ENCODE measurements at places on chromosomes 4 and X. TPM values are rescaled to one million over a fixed set of nuclear protein-coding genes. Genes with fewer than 3 reads are reported as not detected.

Gene KLF3
- total RNA-seq: 20.7 TPM

Gene SPANXA1
- total RNA-seq: not detected

Gene EGF
- 33.7 TPM for total RNA-seq

Gene SPANXA2
- not detected for total RNA-seq

Gene PPBP
- total RNA-seq: not detected

Gene NOX1
- not detected for total RNA-seq

Gene FAM241A
- total RNA-seq: 0.23 TPM

Gene TCP11X1
- total RNA-seq: not detected

Gene ERCC6L
- 12.1 TPM for total RNA-seq

Gene GPRIN3
- total RNA-seq: 2.3 TPM

Gene CT45A3
- total RNA-seq: not detected

Gene HUWE1
- total RNA-seq: 325 TPM

Gene CLCN4
- 3.7 TPM for total RNA-seq

Gene PNCK
- total RNA-seq: 12.9 TPM

- DNase-seq: no peak
Observed at GRCh38 chrX:153361781-153362397, 27.9 kb downstream of the ZNF275 start.

GRCh38 chr4:168221301-168221700 lies 97.3 kb downstream of the DDX60 start:
- no peak for DNase-seq

DNA sequence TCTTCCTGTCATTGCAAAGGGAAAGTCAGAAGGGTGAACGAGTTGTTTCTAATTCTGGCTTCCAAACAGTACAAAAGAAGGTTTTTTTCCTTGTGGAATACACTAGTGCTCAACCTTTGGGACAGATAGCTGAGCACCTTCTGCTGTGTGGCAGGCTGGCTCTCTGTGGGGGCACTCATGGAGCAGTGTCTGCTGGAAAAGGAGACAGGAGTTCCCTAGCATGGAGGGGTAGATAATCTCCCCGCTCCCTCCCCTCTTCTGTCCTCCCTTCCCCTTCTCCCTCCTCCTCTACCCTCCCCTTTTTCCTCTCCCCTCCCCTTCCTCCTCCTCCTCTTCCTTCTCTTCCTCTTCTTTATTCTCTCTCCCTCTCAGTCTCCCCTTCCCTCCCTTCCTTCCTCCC lies 62.4 kb upstream of the MTM1 start:
- DNase-seq: no peak

- DNase-seq: no peak
Observed at GRCh38 chr4:102683881-102684609, 76.7 kb downstream of the MANBA start.

GRCh38 chr4:26860922-26861433 lies 337 bp downstream of the STIM2 start:
- peak; percentile 81 for DNase-seq

DNA sequence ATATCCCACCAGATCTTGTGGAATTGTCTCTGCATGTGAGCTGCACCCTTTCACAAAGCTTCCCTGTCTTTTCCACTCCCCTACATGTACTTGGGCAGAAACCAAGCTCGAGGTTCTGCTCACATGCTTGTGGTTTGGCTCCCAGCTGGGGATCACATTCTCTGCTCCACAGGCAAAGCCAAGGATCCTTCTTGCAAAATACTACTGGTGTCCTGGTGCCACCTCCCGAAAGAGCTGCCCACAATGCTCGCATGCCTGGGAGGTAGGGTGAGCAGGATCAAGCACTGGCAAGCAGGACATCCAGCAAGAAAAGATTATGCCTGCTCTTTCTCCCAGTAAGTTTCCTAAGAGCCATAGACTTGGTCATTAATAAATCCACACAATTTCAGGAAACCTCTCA lies 45.1 kb upstream of the PPARGC1A start:
- DNase-seq: peak; percentile 84

DNA sequence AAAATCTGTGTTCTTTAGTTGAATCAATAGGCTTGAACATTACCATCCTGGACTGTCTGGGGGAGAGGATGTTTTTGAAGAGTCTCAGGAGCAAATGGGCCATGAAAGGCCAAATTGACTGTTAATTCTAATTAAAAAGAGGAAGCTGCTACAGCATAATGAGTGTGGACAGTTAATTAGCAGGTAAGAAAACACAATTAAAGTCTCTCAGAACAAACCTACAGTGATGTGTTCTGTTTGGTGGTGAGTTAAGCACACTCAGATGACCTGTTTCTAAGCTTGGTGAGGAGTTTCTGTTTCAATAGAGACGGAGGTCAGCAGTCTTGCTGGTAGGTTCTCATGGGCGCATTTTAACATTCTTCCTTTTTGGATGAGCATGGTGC lies 68.1 kb downstream of the DRD5 start:
- DNase-seq: no peak

- no peak for DNase-seq
Observed at GRCh38 chr4:11155208-11155867, 273.4 kb downstream of the HS3ST1 start.

DNA sequence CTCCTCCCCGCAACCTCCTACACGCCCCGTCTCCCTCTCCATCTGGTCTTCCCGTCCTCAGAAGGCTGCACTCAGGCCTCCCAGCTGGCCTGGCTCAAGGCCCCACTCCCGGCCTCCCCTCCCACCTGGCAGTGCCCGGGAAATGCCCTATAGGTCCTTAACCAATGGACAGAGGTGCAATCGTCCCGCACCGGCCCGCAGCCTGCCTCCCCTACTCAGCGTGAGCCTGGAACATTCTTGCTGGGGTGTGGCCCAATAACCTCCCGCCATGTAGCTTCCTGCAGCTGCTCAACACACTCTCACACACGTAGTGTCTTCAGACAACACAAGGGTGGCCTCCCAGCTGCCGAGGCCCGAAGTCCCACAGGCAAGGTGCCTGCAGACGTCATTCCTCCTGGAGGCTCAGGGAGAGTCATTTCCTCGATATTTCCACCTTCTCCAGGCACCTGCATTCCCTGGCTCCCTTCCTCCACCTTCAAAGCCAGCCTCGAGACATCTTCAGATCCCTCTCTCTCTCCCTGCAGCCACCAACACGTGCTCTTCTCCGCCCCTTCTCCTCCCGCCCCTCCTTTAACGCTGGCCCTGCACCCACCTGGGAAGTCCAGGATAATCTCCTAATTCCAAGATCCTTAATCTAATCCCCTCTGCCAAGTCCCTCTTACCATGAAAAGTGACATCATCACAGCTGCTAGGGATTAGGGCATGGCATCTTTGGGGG lies 56.2 kb downstream of the ADRA2C start:
- DNase-seq: no peak

DNA sequence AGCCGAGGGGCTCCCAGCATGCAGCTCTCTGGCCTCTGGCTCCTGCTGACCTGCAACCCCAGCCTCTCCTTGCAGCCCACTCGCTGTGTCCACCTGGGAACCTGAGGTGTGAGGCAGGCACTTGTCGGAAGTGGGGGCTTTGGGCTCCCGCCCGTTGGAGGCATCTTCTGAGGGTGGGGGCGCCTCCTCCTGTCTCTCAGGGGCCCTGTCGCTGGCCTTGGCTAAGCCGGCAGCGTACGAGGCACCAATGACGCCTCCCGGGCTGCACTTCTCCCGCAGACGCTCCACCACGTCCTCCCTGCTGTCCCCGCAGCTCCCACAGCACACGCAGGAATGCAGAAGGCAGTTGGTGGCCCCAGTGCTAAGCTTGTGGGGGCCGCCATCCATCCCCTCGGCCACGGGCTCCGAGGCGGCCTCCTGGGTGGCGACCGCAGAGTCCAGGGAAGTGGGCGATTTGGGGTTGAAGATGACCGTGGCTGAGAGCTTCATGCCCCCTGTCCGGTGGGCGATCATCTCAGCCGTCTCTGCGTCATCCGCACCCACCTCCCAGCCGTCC lies 42.5 kb upstream of the MXD4 start:
- DNase-seq: no peak

- DNase-seq: no peak
Observed at GRCh38 chr4:104747635-104748034, 252.9 kb upstream of the CXXC4 start.

- no peak for DNase-seq
Observed at GRCh38 chrX:56284269-56284668, 52.1 kb downstream of the KLF8 start.

GRCh38 chr4:63211776-63212479 lies 1197.3 kb downstream of the TECRL start:
- DNase-seq: no peak

GRCh38 chr4:109444182-109444844 lies 10.7 kb downstream of the SEC24B start:
- no peak for DNase-seq

DNA sequence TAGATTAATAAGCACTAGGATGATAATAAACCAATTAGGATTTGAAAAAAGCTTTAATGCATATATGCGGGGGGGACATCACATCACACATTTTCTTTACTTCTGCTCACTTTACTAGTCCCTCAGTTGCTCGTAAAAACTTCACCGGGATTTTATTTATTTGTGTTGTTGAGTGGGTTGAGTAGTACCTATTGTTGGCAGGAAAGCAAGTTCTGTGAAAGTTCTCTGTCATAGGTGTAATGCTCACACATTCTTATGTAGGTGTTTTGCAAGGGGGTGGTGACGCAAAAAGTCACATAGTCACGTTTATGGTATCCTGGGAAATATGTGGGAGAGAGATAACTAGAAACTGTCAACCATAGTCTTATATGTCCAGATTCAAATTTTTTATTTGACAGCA lies 65.3 kb downstream of the PDLIM5 start:
- no peak for DNase-seq

- no peak for DNase-seq
Observed at GRCh38 chr4:10006231-10006600, 15.1 kb downstream of the SLC2A9 start.

GRCh38 chrX:136086521-136086920 lies 60.8 kb upstream of the FHL1 start:
- no peak for DNase-seq

DNA sequence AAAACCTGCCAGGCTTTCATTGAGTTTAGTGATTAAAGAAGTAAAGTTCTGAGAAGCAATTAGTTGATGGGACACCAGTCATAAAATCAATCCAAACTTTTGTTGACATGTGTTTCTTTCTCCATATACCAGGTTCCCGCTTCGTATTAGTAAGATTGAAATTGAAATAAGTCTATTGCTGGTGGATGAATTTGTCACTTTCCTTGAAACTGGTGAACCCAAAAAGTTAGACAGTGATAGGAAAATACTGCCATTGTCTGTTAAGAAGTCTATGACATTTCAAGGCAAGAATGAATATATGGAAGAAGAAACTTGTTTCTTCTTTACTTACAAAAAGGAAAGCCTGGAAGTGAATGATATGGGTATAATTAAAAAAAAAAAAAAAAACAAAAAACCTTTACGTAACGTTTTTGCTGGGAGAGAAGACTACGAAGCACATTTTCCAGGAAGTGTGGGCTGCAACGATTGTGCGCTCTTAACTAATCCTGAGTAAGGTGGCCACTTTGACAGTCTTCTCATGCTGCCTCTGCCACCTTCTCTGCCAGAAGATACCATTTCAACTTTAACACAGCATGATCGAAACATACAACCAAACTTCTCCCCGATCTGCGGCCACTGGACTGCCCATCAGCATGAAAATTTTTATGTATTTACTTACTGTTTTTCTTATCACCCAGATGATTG lies at the start of gene CD40LG:
Gene CD40LG, plus strand, starts transcription at position 482 of the 684 bp plus-strand sequence. Its CDS starts 91 bp downstream, at position 573.
- DNase-seq: no peak

- no peak for DNase-seq
Observed at GRCh38 chrX:16112428-16112827, 10.9 kb upstream of the GRPR start.

DNA sequence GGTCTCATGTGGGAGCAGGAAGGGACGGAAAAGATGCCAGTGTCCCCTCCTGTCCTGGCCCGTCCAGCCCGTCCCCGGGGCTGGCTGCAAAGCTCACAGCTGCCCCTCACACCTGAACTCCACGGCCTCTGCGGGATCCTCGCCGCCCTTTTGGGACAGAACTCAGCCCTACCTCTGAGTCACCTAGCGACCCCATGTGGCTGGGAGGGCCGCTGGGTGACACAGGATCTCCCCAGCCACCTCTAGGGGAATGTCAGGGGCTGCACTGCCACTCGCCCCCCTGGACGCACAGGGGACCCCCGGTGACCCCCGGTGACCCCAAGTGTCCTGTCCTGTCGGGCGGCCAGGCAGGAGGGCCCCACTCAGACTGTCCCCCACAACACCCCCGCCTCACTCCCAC lies 748 bp downstream of the FAM9B start:
- no peak for DNase-seq

- DNase-seq: no peak
Observed at GRCh38 chr4:23828020-23828715, 61.7 kb downstream of the PPARGC1A start.

DNA sequence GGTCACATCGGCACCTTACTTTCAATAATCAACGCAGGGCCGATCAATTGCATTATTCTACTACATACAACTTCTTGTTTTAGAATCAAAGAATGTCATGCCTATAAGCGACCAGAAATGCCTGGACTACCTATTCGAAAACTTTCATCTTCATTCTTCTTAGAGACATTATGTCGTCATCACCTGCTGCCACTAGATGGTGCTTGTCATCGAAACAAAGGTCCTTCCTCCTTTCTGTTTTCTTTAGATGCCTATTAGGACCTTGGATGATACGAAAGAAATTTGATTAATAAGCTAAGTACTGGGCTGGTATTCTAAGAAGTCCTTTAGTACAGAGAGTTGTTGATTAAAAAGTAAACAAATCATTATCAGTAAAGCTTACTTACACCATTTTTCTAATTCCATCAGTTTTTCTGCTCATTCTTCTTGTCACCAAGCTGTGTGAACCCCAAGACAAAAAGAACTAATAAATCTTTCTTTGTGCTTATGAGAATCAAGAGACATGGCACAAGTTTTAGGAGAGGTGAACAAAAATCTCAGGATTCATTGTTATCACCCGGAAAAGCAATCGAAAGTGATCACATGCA lies 154.5 kb upstream of the SLC4A4 start:
- DNase-seq: peak; percentile 68

GRCh38 chrX:110210417-110211139 lies 107.3 kb downstream of the AMMECR1 start:
- no peak for DNase-seq

DNA sequence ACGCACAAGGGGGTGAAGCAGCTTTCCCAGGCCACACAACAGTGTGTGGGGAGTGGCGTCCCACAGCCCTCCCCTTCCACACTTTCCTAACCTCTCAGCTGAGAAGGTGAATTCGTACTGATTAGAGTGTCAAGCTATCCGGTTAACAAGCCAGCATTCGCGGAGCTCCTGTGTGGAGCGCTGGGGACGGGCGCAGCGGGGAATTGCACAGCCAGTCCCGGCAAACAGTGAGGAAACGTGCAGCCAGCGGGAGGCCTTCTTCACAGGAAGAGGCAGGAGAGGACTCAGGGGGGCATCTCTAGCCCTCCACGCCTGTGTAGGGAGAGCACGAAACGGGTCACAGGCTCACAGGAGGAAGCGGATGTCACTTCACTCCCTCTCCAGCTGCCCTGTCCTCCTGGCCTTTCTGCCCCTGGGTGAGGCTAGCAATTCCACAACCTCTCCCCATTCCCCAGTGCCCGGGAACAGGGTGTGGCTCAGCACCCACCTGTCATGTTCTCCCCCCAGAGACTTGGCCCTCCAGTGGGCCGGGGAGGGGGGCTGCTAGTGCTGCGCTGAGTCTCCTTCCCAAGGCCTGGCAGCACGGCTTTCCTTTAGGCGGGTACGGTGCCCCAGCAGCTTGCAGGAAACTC lies 117.3 kb downstream of the CPZ start:
- DNase-seq: peak; percentile 46
